Fibroblast of skin of abdomen (primary cell): ENCODE measurements at places on chromosomes 4 and X.

- DNase-seq: no peak
Measured at GRCh38 chr4:108327642-108328382, 159.1 kb upstream of the LEF1 start.

DNA sequence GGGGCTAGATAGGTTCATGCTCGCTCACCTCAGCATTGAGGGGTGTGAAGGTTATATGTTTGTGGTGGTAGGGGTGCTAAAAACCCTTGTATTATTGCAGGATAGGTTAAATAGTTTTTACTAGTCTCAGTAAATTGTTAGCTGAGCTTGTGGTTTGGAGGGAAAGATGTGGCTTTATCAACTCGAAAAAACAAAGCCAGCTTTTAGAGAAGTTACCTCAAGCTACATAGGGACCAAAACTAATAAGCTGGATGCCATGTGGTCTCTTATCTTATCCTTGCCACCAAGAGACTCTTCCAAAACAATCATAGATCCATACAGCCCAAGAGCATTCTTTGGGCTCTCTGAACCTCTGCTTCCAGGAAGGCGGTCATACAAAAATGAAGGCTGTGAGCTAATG, 29.2 kb downstream of the MSN start:
- no peak for DNase-seq

GRCh38 chrX:36963069-36963808, 44.9 kb upstream of the FAM47C start:
- no peak for DNase-seq

- DNase-seq: no peak
Measured at GRCh38 chr4:148442832-148443511, 758 bp upstream of the NR3C2 start.
